Frontal cortex (tissue), 4 donors: ENCODE measurements at places on chromosomes 6 and 20.

- DNase-seq: no peak
Observed at GRCh38 chr6:122714059-122714458, 65.5 kb upstream of the FABP7 start.

DNA sequence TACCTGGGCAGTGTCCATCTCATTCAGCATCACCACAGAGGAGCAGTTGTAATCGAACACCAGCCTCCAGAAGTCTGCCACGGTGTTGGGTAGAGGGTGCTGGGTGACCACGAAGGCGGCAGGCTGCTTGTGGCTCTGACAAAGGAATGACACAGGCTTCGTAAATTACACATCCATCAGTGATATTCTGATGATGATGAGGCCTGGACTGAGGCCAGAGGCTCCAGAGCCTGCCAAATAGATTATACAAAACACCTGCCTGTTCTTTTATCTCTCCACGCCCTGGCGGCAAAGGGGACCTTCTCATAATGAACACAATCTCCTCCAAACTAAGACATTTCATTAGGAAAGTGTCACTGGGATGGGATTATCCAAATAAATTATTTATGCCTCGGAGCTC lies 480.2 kb upstream of the CHD6 start:
- no peak for DNase-seq

GRCh38 chr20:8624616-8625015 lies 444.3 kb upstream of the PLCB4 start:
- no peak for DNase-seq

- no peak for DNase-seq
Observed at GRCh38 chr6:52696418-52696817, 25.5 kb downstream of the TMEM14A start.

GRCh38 chr20:8389381-8390036 lies 257.4 kb downstream of the PLCB1 start:
- DNase-seq: no peak

GRCh38 chr6:162313922-162314660 lies 413.5 kb downstream of the PRKN start:
- no peak for DNase-seq

- no peak for DNase-seq
Observed at GRCh38 chr20:23091721-23092383, 5.7 kb upstream of the CD93 start.

DNA sequence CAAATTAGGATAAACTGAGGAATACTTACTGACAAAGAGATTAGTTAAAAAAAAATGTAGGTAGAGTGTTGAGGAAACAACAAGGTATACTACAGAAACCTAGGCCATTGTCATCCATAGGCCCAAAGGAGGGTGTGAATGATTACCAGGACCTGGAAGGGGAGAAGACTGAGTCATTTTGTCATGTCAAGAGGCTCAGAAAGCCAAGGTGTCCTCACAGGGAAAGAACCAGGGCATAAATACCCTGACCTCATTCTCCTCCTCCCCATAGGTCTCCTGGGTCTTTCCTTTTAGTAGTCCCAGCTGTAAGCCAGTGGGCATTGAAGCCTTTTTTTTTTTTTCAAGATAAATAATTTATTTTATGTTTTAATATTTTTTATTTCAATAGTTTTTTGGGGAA lies 582.1 kb upstream of the JAG1 start:
- no peak for DNase-seq
